Stimulated activated naive CD4-positive, alpha-beta T cell (primary cell): ENCODE measurements at places on chromosomes 2 and 18.

GRCh38 chr18:48997985-48998831 is 47.4 kb upstream of the SMAD7 start:
- DNase-seq, result no peak

- no peak for DNase-seq
Measured at GRCh38 chr2:46490521-46491141, 11.3 kb downstream of the TMEM247 start.

DNA sequence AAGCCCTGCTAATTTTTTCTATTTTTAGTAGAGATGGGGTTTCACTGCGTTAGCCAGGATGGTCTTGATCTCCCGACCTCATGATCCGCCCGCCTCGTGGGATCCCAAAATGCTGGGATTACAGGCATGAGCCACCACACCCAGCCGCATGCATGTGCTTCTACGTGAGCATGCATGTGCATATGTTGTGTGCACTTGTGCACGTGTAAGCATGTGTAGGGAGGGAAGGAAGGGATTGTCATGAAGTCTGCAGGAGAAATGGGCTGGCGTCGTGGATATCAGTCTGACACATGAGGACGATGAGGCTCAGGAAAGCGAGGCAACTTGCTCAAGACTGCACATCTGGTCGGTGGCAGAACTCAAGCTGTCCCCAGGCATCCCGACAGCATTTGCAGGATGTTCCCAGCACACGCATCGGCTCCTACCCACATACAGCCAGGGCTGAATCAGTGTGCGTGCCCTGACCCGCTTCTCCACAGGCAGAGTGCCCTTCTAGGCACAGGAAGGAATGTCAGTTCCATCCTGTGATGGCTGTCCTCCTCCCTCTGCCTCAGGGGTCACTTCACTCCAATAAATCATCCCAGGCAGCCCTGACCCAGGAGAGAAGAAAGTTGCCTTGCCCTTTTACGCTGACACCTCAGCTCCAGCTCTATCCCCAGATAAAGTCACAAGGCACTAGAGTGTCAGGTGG is 49.9 kb upstream of the SLC14A2 start:
- no peak for DNase-seq

GRCh38 chr2:203811491-203812221 is 55.9 kb upstream of the CTLA4 start:
- no peak for DNase-seq
